ENCODE measurements at places on chromosomes 16 and 17. TPM values are rescaled to one million over a fixed set of nuclear protein-coding genes. Genes with fewer than 3 reads are reported as not detected.

CBFA2T3 gene
- polyA plus RNA-seq = 2.7 TPM

GRCh38 chr17:67637901-67638641 is 79.7 kb upstream of the NOL11 start:
- DNase-seq = no peak

NRN1L gene
- not detected for polyA plus RNA-seq

- DNase-seq = no peak
Observed at GRCh38 chr16:30983289-30983889, 1.6 kb upstream of the HSD3B7 start.

GRCh38 chr17:74430385-74430705 is 1.5 kb upstream of the GPRC5C start:
- no peak for DNase-seq

- no peak for DNase-seq
Observed at GRCh38 chr17:65345261-65346005, 208.3 kb downstream of the RGS9 start.

CBX1 gene
- polyA plus RNA-seq = 204 TPM

KRT39 gene
- polyA plus RNA-seq = not detected

DNA sequence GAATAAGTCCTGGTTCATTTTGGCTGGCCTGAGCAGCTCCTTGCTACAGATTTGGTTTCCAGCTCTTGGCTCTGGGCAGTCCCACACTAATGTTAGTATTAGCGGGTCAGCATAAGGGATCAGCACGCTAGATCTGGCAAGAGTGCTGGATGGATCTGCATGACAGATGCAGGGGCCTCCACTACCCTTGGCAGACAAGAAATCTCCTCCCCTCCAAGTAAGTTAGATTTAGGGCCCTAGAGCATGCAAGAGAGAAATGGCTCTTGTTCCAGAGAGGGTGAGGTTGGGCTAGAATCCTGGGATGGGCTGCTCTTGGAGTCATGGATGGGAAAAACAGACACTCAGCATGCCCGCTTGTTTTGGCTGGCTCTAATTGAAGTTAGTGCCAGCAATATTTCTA is 414.3 kb downstream of the RBFOX1 start:
- no peak for DNase-seq

HOXB3 gene
- 70.2 TPM for polyA plus RNA-seq

MT1A gene
- not detected for polyA plus RNA-seq

GRCh38 chr17:38512473-38513058 is 84.3 kb downstream of the ARHGAP23 start:
- DNase-seq = no peak

NPIPB6 gene
- 0.38 TPM for polyA plus RNA-seq

RPL26 gene
- polyA plus RNA-seq = 2,993 TPM

FBXO39 gene
- 0.20 TPM for polyA plus RNA-seq

DNA sequence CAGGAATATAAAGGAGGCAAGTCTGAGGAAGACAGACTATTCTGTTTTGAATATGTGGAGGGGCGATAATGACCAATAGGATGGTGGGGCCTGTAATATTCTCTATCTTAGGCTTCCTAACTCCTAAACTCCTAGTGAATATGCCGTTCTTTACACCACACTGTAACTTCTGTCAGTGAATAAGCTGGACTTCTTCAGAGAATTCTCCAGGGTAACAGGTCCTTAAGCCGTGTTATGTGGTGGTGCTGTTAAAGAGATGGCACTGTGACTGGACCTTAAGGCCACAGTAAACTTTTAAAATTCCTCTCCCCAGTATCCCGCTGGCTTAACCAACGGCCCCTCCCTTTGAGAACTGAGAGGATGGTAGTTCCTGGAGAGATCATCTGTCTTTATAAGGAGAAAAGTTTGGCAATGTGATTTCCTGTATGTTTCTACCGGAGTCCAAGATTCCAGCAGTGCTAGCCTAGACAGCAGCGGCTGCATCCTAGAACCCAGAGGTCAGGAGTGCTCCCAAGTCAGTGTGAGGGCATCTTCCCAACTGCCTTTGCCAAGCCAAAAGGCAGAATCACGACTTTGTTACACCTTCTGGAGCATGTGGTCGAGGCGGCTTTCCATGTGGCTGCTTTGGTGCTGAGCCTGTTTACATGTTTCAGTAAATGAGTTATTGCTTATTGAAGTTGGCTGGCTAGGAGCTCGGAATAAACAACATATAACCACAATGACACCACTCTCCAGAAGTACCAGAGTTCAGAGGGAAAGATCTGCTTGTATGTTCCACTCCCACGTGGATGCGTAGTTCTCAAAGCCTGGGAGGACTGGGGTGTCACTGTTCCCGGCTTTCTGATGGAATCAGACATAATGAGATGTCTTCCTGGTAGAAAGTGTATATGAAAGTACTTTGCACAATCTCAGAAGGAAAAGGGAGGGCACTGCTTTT is 41.0 kb downstream of the TUBD1 start:
- DNase-seq = no peak

- no peak for DNase-seq
Observed at GRCh38 chr17:13986855-13987254, 82.4 kb upstream of the COX10 start.

- DNase-seq = no peak
Observed at GRCh38 chr16:54582631-54583250, 296.2 kb upstream of the IRX3 start.

GRCh38 chr17:74972973-74973328 is 392 bp upstream of the HID1 start:
- no peak for DNase-seq

- DNase-seq = no peak
Observed at GRCh38 chr17:54785643-54786268, 114.9 kb upstream of the TOM1L1 start.

MT1M gene
- polyA plus RNA-seq = 0.32 TPM

SSTR5 gene
- 0.40 TPM for polyA plus RNA-seq

LRRC46 gene
- polyA plus RNA-seq = 0.74 TPM

DNA sequence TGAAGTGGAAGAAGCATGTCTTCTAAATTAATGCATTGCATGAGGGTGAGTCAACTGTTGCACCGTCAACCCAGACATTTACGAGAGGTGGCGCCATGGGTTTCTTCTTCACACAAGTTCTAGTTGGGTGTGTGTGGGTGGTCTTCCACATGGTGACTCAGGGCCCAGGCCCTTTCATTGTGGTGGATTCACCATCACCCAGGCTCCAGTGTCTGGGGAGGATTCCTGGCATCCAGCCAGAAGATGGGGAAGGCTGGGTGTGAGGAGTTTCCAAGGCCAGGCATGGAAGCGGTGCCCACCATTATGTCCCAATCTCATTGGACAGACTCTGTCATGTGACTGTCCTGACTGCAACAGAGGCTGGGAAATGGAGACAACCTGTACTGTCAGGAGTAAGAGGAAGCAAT is 21.4 kb upstream of the JPH3 start:
- DNase-seq = no peak

GRCh38 chr17:11279776-11280344 is 38.8 kb downstream of the SHISA6 start:
- no peak for DNase-seq

- no peak for DNase-seq
Observed at GRCh38 chr17:2860045-2860444, 63.8 kb downstream of the RAP1GAP2 start.

CDRT4 gene
- 1.5 TPM for polyA plus RNA-seq

DNA sequence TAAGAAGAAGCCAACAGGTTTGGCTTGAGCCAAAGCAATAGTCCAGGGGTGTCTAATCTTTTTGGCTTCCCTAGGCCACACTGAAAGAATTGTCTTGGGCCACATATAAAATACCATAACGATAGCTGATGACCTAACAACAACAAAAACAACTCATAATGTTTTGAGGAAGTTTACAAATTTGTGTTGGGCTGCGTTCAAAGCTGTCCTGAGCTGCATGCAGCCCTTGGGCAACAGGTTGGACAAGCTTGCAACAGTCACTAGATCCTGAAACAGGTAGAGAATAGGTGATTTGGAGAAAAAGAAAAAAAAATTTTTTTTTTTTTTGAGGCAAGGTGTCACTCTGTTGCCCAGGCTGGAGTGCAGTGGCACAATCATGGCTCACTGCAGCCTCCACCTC is 4.5 kb downstream of the CRYBA1 start:
- no peak for DNase-seq

DNA sequence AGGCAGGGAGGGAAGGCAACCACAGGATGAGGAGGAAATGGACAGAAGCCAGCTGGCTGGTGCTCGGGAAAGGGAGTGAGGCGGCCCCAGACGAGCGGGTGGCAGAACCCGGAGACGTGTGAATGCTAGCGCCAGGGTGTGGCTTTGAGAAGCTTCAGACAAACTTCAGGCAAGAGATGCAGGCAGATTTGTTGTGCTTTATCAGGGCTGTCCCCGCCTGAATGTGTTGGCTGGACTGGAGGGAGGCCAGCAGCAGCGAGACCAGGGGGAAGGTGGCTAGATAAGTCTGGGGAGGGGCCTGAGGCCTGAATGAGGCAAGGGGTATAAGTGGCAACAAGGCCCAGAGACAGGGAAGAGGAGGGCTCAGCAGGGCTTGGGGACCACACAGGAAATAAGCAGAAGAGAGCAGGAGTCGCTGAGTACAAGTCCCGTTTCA is 22.0 kb downstream of the CAMKK1 start:
- DNase-seq = no peak

DNA sequence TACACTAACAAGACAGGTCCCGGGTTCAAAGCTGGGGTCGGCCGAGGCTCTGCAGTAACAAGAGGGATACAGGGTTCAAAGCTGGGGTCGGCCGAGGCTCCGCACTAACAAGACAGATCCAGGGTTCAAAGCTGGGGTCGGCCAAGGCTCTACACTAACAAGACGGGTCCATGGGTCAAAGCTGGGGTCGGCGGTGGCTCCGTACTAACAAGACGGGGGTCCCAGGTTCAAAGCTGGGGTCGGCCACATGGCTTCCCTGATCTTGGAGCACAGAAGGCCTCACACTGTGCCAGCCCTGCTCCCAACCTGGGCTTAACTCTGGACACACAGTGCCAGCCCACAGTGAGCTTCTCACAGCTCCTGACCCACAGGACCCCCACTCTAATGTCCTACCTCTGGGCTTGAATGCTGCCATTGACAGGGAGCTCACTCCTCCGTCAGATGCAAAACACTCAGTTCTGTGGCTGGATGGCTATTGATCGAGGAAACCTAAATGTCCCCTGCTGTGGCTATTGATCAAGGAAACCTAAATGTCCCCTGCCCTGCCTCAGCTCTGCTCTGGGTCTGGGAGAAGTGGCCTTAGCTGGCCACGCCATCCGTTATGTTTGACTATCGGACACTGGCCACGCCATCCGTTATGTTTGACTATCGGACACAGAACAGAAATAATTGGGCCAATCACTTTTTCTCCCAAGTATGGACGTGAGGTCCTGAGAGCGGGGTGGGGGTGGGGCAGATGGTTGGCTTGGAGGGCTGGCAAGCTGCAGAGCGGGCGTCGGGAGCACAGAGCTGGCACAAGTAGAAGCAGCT is 54.6 kb upstream of the DOC2B start:
- DNase-seq = no peak

PRPF8 gene
- 335 TPM for polyA plus RNA-seq

CD79B gene
- polyA plus RNA-seq = 2.5 TPM

LRRC37A gene
- polyA plus RNA-seq = 3.8 TPM

- DNase-seq = no peak
Observed at GRCh38 chr17:40801157-40801556, 1.4 kb upstream of the KRT28 start.

DNA sequence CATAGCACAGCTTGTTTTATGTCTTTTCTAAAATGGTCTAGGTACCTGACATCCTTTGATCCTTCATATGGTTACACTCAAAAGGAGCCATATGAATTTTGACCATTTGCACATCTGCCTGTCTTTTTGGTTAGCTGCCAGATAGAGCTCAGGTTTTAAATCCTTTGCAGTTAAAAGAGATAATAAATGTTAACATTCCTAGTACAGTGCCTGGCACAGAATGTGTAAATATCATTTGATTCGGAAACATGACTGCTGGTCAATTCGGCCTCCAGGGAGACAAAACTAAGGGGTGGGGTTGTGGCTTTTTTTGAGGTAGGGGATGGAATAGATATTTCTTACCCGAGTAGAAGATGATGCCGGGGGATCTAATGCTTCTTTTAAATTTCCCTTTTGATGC is 64.2 kb downstream of the FTO start:
- no peak for DNase-seq

GRCh38 chr16:67236563-67237395 is 9.8 kb downstream of the TMEM208 start:
- no peak for DNase-seq

- no peak for DNase-seq
Observed at GRCh38 chr16:23223368-23223767, 40.8 kb downstream of the SCNN1G start.
